ENCODE measurements at places on chromosomes 4 and X.
A peak's percentile ranks its signal among the peaks of the same experiment; 100 is the strongest.

- DNase-seq: no peak
Measured at GRCh38 chr4:25258980-25259578, 25.2 kb downstream of the PI4K2B start.

DNA sequence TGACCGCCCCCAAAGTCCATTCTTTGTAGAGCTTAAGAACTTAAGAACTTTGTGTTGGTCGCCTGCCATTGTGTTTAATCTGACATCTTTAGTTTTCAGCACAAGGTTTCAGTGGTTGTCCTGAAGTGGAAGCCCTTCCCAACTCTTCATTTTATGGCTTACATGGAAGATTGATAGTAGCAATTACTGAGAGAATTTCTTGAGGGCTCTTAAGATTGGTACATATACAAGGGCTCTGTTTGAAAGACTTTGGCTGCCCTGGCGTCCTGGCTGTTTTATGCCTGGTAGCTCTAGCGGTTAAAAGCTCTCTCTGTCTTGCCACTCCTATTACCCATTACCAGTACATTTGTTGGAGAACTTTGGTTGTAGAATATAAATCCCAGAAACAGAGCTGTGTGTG lies 75.0 kb downstream of the KDM6A start:
- no peak for DNase-seq

GRCh38 chrX:103413705-103414387 lies 37.5 kb downstream of the BEX3 start:
- no peak for DNase-seq

GRCh38 chr4:150215601-150216000 lies 137.4 kb downstream of the DCLK2 start:
- no peak for DNase-seq

DNA sequence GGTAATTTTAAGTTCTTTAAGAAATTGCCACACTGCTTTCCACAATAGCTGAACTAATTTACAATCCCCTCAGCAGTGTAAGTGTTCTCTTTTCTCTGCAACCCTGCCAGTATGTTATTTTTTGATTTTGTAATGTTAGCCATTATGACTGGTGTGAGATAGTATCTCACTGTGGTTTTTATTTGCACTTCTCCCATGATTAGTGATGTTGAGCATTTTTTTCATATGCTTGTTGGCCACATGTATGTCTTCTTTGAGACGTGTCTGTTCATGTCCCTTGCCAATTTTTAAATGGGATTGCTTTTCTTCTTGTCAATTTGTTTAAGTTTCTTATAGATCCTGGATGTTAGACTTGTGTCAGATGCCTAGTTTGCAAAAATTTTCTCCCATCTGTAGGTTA lies 86.1 kb downstream of the BMP3 start:
- DNase-seq: no peak

DNA sequence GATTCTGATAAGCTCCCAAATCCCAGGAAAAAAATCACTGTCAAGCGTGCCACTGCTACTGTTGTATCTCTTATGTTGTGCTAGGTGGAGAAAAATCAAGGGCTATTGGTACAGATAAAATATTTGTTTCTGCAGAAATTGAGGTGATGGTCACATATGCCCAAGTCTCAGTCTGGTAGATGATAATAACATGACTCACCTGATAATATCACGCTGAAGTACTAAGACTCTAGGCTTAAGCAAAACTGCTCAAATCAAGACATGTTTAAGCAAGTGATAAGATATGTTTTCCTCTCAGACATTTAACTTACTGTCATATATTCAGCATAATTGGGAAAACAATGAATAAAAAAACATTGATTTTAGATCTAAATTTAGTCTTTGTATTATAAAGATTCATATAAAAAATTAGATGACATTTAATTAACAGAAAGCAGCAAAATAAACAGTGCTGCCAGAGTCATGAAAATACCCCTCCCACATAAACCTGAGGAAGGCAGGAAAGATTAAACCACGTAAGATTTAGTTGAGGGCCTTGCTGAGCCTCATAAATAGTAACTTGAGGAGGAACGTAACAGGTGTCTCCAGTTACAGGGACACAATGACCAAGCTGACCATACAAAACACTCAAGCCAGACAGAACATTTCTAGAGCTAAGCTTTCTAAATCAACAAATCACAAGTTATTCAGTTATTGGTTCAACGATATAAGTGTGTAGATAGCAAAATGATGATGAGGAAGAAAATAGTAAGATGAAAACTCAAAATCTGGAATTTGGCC lies 143.5 kb downstream of the CHM start:
- DNase-seq: no peak

DNA sequence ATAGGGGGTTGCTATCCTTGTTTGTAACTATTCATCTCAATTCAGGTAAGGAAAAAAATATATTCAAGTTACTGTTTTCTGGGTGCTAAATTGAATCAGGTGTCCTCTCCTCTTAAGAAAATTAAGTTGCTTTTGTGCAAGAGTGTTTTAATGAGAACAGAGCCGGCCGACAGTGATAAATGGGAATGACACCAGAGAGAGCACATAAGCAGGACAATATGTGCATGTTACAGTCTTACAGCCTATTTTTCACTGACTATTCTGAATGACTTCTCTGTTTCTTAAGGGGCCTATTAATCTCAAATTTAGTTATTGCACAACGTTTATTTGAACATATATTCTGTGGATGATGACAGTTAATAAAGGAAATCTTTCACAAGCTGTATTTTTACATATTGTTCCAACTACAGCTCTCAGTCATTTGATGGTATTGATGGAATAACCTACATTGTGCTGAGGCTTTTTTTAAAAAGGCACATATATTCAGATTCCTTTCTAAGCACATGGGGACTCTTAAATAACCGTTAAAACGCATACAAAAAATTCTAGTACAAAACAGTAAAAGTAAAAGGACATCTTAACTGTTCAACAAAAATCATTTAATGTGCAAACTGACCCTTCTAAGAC lies 68.4 kb downstream of the SLC10A7 start:
- DNase-seq: no peak

- DNase-seq: no peak
Measured at GRCh38 chr4:16858275-16858752, 40.1 kb downstream of the LDB2 start.

GRCh38 chr4:174332741-174333493 lies 49.2 kb downstream of the CEP44 start:
- DNase-seq: no peak

DNA sequence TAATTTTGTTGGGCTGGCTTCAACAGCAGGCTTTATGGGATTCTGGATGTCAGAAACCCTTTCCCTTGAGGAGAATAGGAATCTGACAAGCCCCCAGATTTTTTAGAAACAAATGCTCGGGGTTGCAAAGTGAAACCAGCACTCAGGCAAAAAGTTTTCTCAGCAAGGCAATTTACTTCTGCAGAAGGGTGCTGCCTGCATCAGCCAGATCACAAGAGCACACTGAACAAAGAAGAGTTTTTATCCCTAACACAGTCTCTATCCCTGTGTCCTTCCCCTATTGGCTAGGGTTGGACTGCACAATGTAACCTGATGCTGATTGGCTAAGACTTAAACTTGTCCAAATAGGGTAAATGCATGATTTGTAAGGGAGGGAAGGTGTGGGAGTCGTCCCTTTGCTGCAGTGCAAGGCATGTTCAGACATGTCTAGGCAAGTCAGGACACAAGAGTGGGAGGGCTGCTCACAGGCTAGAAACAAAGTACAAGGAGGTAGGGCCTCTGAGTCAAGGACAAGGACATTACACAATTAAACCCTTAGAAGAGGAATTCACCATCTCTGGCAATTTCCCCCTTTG lies 175.8 kb downstream of the CCNG2 start:
- DNase-seq: peak; percentile 45

DNA sequence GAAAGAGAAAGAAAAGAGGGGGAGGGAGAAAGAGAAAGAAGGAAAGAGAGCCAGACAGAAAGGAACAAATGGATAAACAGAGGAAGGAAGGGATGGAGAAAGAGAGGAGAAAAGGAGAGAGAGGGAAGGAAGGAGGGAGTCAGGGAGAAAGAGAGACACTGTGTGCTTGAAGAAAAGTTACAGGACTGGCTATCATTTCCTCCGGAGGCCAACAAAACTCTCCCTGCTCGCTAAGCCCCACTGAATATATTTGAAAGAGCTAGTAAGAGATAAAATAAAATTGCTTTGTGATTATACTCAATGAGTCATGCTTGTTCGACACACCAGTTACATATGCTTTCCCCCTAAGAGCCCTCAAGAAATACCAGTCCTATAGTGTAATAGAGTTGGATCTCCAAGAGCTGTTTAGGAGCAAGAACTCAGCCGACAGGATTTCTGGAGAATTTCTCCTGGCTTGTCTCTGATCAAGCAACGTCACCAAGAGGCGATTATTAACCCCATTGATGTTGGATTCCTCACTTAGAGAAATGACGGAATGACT lies 102.2 kb downstream of the MXRA5 start:
- DNase-seq: no peak

GRCh38 chrX:40671126-40671525 lies 23.8 kb upstream of the CXorf38 start:
- no peak for DNase-seq

DNA sequence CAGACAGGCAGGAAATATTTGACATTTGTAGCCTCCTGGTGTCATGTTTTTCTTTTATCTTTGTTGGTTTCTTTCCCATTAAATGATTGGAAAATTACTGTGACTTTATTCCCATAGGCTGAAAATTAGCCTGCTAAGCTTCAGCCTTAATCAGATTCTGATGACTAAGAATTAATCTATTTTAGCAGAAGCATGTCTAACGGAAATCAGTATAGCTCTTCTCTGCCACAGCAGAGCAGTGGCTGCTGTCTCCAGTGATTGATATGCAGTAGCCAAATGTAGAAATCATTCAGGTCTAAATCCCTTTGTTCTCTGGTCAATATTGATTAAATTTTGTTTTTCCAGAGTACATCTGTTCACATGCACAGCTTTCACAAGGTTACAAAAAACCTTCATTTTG lies 199.3 kb downstream of the GC start:
- no peak for DNase-seq

DNA sequence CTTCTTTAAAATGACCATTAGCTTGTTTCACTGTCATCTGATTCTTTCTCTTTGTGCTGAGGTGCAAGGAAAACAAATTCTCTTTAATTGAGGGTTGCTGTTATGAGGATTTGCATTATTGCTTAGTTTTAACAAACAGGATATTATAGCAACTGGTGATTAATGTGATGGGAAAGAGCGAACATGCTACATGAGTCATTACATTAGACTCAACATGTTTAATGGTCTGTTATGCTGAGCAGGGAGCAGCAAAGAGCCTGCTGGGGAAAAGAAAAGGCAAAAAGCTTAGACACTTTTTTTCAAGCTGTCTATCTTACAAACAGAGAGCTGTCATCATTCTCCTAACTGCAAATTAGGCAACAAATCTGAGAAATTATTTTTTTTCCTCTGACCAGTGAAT lies 230.5 kb upstream of the LCORL start:
- no peak for DNase-seq

- DNase-seq: no peak
Measured at GRCh38 chrX:140723121-140723715, 13.7 kb downstream of the LINC00632 start.

- no peak for DNase-seq
Measured at GRCh38 chr4:15718465-15718864, 15.6 kb downstream of the BST1 start.

GRCh38 chrX:3516051-3516541 lies 169.6 kb upstream of the MXRA5 start:
- DNase-seq: no peak

GRCh38 chr4:85955620-85956292 lies 404.1 kb downstream of the MAPK10 start:
- no peak for DNase-seq

- DNase-seq: no peak
Measured at GRCh38 chr4:175874306-175874705, 62.2 kb upstream of the GPM6A start.

DNA sequence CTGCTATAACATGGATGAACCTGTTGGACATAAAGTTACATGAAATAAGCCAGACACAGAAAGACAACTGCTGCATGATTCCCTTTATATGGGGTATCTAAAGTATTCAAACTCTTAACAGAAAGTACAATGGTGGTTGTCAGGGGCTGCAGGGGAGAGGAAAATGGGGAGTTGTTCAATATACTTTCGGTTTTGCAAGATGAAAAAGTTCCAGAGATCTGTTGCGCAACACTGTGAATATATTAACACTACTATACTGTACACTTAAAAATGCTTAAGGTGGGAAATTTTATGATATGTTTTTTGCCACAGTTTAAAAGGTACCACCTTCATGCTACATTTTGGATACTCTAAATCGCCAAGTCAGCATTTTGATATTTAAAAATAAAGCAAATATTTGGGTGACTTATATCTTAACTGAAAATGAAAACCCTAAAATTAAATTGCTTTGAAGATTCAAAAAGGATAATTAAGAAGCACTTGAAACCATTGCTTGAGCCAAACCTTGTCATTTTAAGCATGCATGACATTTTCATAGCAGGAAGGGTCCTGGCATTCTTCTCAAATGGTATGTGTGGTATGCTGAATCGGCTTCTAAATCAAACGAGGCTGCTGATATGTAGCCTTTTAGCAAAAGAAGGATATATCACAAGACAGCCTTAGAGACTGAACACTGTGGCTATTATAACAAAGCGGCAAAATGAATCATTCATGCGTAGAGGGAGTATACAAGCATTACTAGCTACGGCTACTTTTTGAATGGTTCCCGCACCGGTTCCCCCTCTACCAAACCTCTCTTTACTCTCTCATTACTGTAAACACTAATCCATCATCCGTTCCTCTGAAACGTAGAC lies 607.1 kb upstream of the DIPK2B start:
- peak; percentile 35 for DNase-seq
